ENCODE measurements at places on chromosomes 7 and 10.

- DNase-seq = no peak
Measured at GRCh38 chr10:68001539-68001938, 73.5 kb downstream of the HERC4 start.

DNA sequence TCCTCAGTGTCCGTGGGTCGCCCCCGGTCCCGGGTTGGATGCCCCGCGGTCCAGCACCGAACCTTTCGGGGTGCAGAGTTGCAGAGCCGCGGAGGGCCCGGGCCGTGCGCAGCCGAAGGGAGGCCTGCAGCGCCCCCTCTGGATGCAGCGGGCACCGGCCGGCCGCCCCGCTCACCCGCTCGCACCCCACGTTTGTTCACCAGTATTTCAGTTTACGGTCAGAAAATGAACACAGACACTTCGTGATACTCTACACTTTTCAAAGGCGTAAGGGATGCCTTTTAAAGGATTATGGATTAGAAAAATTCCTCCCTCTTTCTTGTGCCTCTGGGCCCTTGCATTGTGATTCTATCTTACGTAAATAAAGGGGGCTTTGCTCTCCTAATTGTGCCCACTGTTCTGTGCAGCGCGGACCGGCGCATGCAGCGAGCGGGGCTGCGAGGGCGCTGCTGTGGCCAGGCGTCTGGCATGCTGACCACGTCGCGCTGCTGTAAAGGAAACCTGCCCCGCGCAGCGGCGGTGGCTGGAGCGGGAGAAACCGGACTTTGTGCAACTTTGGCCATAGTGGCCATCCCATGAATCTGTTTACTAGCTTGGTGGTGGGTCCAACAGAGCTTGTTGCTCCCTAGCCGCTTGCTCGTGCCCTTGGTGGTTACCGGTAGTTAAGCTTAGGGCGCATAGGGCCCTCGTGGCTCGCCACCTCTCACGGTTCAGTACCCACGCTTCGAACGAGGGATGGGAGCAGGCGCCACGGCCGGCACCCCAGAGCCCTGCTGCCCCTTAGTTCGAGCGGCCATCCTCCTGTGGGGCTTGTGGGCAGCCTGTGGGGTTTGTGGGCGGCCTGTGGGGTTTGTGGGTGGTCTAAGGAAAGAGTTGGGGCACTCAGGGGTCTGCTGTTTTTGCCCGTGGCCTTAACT is 739 bp upstream of the MEST start:
- DNase-seq = no peak

GRCh38 chr10:98150544-98150943 is 16.1 kb downstream of the R3HCC1L start:
- no peak for DNase-seq

- no peak for DNase-seq
Measured at GRCh38 chr7:55570939-55571338, 1.4 kb downstream of the VOPP1 start.

DNA sequence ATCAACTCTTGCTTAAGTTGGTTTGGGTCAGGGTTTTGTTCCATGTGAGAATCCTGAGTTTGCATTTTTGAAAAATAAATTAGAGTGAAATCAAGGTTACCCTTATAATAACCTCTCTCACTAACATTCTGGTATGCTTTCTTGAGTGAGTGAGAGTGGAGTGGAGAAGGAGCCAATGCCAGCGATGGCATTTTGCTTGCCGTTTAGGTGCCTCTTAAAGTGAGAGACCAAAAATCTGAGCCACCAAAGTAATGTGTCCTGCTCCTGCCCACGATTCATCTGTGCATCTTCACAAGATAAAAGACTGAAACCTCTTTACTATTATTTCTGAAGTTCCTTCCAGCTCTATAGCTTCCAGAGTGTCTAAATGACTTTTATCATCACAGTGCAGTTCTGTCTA is 23.4 kb upstream of the XPNPEP1 start:
- DNase-seq = no peak

DNA sequence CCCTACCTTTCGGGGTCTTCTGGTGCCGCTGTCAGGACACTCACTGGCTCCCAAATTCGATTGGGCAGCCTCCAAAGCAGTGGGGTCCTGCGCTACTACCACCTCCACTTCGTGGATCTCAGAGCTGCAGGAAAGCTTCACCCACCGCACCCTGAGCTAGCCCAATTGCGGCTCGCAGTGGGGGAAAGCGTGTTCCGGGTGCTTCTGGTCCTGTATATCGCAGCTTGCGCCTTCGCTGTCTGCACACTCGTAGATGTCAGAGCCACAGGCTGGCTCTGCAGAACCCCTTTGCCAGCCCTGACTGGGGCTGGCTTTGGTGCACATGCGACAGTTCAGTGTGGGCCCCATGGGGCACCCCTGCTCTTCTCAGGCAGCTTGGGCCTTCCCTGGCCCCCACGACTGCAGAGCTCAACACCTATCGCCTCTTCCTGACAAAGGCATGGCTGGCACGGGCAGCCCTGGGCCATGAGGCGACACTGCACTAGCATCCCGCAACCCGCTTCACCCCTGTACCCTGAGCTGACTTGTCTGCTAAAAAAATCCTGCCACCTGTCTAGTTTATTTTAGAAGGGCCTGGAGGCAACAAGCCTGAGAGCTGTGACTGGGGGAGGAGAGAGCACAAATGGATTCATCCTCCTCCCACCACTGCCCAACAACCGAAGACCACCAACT is 78.7 kb upstream of the ABI1 start:
- DNase-seq = no peak

DNA sequence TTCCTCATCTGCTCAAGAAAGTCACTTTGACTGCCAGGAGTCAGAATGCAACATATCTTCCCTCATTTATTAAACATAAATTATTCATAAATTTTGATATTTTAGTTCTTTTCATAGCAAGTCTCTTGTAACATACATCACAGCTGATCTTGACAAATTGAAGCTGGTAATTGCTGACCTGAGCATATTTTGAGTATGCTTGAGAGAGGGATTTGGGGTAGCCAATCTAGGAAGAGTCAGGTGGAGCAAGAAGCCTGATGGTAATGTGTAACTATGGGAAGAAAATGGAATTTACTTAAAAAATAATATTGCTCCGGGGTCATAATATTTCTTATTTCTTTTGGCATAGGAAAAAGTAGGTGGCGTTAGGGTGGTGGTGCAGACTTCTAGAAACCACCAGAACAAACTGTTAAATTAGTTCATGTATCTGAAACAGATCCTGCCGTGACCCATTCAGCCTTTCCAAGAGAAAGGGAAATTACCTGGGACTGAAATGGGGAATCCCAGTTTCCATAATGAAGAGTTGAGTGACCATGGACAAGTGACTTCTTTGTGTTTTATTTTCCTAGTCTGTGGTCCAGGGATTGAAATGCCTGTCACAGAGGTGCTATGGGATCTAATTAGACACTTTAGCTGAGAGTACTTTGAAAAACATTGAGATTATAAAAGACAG is 12.9 kb downstream of the CPED1 start:
- DNase-seq = no peak

- no peak for DNase-seq
Measured at GRCh38 chr10:48701941-48702340, 17.3 kb downstream of the WDFY4 start.

- DNase-seq = no peak
Measured at GRCh38 chr7:32489788-32490126, 423 bp downstream of the LSM5 start.

GRCh38 chr10:4672201-4672600 is 153.8 kb upstream of the AKR1E2 start:
- no peak for DNase-seq

DNA sequence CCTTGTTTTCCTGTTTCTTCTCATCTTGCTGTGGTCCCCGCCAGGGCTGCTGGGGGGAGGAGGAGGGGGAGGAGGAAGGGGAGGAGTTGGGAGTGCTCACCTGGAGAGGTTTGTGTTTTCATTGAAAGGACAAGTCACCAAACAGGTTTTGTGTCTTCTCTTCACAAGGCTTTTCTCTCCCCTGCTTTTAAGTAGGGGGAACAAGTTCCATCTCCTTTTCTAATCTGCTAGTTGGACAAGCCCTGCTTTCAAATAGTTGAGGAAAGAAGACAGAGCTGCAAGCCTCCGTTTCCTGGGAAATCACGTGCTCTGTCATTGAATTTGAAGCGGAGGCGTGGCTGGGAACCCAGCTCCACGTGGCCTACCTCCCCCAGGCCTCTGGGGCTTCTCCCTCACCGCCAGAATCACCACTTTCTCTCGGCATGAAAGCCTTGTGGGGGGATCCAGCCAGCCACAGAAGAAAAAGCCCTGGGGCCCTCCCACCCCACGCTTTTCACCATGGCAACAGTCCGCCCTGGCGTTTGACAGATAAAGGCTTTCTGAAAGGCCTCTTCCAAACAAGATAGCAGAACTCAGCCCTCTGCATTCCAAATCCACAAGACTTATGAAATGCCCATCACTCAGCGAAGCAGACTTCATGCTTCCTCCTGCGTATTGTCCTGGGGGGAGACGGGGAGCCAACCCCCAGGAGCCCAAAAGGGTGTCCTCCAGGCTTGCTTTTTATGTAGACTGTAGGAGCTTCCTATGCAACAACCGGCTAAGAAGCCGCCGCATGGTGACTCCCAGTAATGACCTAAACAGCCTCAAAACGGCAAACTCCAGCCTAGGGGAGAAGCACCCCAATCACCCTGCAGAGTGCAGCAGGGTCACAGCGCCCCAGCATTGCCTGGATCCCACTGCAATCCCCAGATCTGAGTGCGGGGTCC is 51.7 kb downstream of the PROSER2 start:
- DNase-seq = no peak

- DNase-seq = peak; percentile 40
Measured at GRCh38 chr10:30553626-30554439, 75.7 kb downstream of the LYZL2 start.

- no peak for DNase-seq
Measured at GRCh38 chr7:3206771-3207191, 94.3 kb upstream of the SDK1 start.

DNA sequence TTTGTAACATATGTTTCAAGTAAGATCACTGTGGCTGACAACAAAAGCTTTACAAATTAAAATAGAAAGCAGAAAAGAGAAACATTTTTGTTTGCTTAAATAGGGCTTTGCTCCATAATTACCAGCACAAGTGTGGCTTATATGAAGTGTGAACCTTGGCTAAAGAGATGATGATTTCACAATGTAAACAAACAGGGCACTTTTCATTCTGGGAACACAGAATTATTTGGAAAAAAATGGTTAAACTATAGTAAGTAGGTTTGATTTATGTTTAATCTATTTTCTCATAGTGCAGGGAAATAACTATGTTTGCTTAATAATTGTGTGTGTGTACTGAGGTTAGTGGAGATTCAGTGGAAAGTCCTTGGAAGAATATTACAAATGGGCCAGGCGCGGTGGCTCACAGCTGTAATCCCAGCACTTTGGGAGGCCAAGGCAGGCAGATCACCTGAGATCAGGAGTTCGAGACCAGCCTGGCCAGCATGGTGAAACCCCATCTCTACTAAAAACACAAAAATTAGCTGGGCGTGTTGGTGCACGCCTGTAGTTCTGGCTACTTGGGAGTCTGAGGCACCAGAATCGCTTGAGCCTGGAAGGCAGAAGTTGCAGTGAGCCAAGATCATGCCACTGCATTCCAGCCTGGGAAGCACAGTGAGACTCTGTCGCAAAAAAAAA is 19.1 kb upstream of the OTUD1 start:
- DNase-seq = no peak

DNA sequence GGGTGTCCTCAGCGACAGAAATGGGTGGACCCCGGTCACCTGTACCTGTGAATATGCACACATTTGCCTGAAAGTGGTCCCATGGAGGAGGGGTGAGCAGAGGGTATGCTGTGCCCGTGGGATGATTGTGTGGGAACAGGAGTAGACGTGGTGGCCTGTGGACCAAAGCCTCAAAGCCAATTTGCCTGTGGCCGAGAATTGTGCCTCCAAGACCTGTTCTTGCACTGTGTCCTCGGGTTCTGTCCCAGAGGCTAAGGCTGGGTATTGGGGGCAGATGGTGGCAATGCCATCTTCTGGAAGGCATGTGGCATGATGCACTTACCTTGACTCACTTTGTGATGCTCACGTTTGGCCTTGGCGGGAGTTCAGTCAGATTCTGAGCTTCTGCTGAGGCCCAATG is 351.0 kb downstream of the TCERG1L start:
- DNase-seq = no peak

GRCh38 chr7:156017916-156018700 is 205.8 kb upstream of the SHH start:
- DNase-seq = no peak

GRCh38 chr7:151313857-151314256 is 27.8 kb upstream of the NUB1 start:
- DNase-seq = no peak

DNA sequence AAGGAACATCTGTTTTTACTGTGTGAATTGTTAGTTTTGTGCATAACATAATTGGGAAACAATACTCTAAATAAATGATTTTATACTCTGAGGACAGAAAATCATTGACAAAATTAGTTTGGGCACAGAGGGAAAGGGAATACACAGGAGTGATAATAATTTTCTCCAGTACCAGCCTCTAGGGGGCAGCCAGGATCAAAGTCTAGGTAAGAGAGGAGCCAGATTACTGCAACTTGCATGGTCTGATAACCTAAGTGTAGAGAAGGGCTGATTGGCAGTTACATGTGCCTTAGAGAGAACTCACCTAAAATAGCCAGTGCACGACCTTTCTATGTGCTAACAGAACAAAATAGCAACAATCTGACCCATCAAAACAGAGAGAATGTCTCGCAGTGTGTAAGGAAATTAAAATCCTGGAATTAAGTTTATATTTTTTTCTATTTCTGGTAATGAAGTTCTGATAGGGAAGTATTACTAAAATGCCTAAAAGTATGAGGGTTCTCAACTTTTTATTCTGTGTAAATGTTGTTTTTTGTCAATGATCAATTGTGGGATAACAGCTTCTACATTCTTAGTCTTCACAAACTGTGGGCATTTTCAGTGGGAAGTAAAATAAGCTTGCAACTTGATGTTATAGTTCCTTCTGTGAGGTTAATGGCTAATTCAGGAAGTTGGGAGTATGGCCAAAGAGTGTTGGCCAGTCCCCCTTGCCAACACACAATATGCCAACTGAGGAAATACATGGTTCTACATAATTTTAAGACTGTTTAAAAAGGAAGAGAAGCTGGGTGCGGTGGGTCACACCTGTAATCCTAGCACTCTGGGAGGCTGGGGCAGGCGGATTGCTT is 66.4 kb downstream of the EXOC6 start:
- peak; percentile 83 for DNase-seq

- DNase-seq = no peak
Measured at GRCh38 chr7:41294556-41295454, 408.1 kb downstream of the INHBA start.

DNA sequence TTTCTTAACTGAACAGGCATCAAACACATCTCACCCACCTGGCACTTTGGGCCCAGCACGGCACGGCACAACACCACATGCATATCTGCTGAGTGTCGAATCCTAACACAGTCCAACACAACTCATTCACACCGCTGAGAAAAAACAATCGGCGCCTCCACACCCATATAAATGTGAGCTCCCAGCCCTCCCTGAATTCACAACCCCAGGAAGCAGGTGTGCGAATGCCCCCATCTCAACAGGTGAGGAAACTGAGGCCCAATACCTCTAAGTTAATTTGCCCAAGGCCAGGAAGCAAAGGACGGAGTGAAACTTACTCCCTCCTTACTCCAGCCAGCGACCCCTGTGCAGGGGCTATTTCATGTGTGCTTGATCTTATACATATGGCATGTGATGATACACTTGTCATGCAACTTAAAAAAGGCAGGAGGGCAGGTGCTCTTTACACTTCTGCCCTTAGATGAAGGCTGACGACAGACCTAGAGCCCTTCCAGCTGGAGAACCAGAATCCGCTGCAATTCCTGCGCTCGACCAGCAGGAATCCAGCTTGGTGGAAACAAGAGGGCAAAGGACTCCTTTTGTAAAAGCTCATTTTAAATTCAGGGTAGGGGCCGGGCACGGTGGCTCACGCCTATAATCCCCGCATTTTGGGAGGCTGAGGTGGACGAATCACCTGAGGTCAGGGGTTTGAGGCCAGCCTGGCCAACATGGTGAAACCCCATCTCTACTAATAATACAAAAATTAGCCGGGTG is 116.0 kb downstream of the LARP4B start:
- no peak for DNase-seq
